D721Med (cell line): ENCODE measurements at places on chromosomes 13 and 19.

DNA sequence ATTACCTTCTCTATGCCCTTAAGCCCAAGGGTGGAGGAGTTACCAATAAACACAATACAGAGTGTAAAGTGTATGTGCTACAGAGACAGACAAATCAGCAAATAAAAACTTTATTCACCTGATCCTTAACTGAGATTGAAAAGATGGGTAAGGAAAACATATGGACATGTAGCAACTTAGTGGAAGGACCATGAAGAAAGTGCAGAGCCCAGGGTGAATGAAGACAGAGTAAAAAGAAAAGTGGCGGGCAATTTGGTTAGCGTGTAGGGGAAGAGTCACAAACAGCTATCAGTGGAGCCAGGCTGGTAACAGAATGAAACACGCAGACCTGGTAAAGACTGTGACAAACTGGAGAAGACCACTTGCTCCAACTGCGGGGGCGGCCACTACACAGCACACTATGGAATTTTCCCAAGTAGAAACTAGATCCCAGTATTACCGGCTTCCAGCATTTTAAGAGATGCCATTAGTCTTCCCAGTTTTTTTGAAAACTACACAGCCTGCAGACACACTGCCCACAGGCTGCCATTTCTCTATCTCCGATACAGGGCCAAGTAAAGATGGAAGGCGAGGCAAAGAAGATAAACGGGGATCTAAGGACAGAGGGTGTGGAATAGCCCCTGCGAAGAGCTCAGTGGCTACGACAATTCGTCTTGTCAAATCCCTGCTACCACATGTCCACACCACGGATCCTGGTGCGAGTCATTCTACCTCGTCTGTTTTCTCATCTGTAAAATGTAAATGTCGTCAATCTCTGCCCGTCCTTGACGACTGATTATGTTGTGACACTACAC is 1.2 kb downstream of the UQCRFS1 start:
- DNase-seq: no peak

- DNase-seq: no peak
Measured at GRCh38 chr19:32631381-32631780, 43.6 kb downstream of the ANKRD27 start.

DNA sequence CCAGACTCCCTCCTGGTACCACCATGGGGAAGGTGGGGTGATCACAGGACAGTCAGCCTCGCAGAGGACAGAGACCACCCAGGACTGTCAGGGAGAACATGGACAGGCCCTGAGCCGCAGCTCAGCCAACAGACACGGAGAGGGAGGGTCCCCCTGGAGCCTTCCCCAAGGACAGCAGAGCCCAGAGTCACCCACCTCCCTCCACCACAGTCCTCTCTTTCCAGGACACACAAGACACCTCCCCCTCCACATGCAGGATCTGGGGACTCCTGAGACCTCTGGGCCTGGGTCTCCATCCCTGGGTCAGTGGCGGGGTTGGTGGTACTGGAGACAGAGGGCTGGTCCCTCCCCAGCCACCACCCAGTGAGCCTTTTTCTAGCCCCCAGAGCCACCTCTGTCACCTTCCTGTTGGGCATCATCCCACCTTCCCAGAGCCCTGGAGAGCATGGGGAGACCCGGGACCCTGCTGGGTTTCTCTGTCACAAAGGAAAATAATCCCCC is 505 bp upstream of the CEACAM5 start:
- DNase-seq: no peak

DNA sequence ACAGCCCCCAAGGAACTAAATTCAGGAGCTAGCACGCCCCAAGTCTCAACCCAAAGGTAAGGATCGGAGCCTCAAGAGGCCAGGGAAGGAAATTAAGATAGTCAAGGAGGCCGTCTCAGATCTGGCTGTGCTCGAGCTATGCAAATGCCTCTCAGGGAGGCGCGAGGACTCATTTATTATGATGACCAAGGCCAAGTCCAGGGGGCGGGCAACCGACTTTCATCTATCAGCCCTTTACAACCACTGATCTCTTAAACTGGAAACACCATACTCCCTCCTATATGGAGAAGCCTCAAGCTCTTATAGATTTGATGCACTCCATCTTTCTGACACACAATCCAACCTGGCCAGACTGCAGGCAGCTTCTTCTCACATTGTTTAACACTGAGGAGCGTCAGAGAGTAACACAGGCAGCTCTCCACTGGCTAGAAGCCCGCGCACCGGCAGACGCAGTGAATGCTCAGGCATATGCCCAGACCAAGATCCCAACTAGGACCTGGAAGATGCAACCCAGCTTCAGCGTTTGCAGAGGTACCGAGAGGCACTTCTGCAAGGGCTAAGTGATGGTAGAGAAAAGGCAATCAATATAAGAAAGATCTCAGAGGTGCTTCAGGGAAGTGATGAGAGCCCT is 9.6 kb upstream of the SLC15A1 start:
- DNase-seq: no peak

DNA sequence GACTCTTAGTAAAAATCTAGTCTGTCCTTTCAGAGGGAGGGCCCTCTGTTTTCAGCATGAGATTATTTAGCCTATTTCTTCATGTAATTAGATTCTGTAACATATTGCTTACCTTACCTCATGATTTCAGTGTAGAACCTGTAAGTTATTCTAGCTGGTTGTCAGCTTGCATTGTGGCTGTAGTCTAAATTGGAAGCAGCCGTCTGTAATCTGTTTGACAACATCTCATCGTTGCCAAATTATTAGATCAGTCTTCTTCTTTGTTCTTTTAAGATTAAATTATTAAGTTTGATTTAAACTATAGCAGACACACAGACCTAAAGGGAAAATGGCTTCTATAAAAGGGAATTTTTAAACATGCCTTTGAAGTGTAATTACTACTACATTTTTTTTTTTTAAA is 34.8 kb downstream of the SLAIN1 start:
- DNase-seq: no peak
